ENCODE measurements at places on chromosomes 13 and 19.
A peak's percentile ranks its signal among the peaks of the same experiment; 100 is the strongest.

- no peak for DNase-seq
Observed at GRCh38 chr13:79492313-79492798, 11.4 kb downstream of the NDFIP2 start.

DNA sequence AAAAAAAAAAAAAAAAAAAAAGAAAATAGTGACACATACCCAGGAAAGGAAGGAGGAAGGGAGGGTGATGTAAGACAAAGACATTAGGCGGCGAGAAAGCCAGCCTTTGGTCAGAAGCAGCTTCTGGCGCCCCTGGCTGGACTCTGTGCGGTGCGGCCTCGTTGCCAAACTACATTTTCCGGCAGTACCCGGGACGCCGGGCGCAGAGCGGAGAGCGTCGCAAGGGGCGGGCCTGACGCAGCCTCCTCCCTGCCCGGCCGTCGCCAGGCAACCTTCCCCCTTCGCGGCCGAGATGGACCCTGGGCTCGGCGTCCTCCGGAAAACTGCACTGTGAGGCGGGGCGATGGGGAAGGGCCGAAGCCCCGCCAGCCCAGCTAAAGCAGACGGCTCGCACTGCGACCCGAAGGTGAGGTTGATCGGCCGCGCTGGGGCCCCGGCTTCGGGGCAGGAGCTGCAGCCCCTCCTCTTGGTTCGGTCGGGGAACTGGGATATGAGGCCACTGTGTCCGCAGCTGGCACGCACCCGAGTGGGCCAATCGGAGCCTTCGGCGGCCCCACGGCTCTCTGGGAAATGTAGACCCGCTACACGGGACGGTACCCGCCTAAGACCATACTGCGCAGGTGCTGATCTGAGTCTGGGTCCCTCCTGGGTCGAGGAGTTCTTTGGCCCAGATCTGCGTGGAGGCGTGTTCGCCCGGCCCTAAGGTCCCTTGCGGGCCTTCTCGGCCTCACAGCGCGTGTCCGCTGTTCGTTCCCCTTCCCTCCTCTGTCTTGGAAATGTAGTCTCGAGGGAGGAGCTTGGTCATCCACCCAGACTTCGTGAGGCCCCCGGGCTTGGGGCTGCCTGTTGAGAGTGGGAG lies 2.3 kb upstream of the MZF1 start:
- DNase-seq: peak; percentile 66

GRCh38 chr19:30647891-30648720 lies 275.9 kb downstream of the ZNF536 start:
- no peak for DNase-seq

DNA sequence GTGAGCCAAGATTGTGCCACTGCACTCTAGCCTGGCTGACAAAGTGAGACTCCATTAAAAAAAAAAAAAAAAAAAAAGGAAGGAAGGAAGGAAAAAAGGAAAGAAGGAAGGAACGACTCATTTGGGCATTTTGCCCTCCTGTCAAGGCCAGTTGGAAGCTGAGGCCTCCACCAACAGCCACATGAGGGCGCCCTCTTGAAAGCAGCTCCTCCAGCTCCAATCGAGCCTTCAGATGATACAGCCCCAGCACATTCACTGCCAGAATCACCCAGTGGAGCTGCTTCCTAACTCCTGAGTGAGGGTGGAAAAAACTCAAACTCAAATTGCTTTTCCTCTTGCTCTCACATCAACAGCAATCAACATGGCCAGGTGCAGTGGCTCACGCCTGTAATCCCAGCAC lies 40.9 kb downstream of the GNG7 start:
- DNase-seq: no peak

- DNase-seq: no peak
Observed at GRCh38 chr13:46667687-46668281, 114.8 kb downstream of the LRCH1 start.

GRCh38 chr13:50905256-50905655 lies 4.3 kb upstream of the RNASEH2B start:
- no peak for DNase-seq
